ENCODE measurements at places on chromosomes 5 and 9.

DNA sequence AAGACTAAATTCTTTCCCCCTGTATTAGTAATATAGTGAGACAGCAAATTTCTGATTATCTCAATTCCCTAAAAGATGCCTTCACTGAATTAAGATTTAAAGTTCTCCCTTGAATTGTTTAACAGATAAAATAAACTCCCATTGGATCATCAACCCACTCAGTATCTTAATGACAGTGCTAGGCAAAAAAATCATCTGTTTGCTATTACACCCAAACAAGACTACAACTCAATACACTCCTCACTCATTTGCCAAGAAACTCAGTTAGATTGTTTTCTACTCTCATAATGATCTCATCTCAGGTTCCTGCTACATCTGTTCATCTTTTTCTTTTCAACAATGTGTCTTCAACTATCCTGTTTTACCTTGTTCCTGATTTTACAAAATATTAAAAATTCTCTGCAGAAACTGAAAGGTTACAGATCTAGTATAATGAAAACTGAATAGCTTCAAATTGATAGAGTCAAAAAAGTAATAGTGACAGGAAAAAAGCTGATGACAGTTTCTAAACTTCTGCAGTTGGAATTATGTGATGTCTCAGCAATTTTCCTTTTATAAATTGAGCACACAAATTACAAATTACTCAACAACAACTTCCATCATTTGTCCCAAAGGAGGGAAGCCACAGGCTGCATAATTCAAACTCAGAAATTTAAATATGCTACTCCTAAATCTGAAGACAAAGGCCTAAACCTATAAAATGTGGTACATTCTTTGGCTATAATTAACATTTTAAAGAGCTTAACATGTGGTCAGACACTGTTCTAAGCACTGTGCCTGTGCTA is 39.4 kb downstream of the HOMER1 start:
- DNase-seq: no peak

- no peak for DNase-seq
Observed at GRCh38 chr5:36073595-36074216, 7.0 kb upstream of the UGT3A2 start.

GRCh38 chr9:112554516-112554915 is 67.9 kb downstream of the KIAA1958 start:
- no peak for DNase-seq

DNA sequence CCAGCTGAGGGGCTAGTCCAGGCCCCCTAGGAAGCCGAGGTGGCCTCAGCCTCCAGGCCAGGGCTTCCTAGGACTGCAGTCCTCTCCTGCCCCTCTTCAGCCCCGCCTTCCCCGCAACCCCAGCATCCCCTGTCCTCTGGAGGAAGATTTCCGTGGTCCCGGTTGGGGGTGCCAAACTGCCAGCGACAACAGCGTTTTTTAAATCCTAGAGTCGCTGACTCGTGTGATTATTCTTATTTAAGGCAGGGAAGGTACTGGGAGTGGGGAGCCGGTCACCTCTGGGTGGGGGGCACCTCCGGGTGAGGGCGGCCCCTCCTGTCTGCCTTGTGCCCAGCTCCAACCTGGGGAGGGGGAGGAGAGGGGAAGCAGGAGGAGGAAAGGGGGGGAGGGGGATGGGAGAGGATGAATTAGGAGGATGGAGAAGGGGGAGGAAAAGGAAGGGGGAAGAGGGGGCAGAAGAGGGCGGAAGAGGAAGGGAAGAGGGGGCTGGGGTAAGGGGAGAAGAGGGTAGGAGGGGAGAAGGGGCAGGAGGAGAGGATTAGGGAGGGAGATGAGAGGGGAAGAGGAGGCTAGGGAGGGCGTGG is 173.1 kb upstream of the IER5L start:
- DNase-seq: no peak

DNA sequence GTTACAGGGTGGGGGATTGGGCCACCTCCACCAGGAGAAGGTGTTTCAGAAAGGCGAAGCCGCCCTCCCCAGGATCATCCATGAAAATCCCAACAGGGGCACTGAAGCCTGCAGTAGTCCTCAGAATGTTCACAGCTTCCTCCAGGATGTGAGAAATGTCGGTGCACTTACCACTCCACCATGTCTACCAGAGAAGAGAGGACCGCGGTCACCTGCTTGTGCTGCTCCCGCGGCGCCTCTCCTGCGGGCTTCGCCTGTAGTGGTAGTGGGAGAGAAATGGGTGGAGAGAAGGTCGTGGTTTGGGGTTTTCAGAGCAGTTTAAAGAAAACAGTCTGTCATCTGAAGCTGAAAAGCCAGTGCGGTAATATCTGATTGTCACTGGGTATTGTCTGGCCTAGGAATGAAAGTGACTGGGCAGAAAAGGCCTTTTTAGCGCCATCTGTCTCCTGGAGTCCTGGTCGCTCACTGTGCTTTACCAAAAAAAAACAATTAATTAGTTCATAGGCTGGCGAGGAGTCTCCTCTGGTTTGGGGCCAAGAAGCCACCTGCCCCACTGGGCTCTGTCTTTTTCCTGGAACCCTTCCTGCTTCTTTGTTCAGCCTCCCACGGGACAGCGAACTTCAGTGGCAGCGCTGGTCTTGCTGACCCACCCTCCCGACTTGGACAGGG is 23.0 kb upstream of the PPP1R26 start:
- no peak for DNase-seq

Measured in nucleus accumbens (tissue), 56 donors.